ENCODE measurements at places on chromosomes 4 and X.

GRCh38 chr4:94843216-94843615, 85.5 kb downstream of the BMPR1B start:
- DNase-seq, result no peak

- DNase-seq, result no peak
Observed at GRCh38 chrX:12866451-12867377, at the start of gene TLR7. TLR7 (plus strand) TSS chrX:12867072; CDS start chrX:12867579, 507 bp downstream.

DNA sequence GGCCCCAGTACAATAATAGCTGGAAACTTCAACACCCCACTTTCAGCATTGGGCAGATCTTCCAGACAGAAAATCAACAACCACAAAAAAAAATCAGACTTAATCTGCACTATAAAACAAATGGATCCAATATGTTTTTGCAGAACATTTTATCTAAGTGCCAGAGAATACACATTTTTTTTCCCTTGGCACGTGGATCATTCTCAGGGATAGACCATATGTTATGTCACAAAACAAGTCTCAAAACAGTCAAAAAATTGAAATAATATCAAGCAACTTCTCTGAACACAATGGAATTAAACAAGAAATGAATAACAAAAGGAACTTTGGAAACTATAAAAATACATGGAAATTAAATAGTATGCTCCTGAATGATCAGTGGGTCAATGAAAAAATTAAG, 576.3 kb downstream of the PCDH19 start:
- DNase-seq, result no peak

- DNase-seq, result no peak
Observed at GRCh38 chr4:124151031-124151430, 561.5 kb downstream of the ANKRD50 start.

DNA sequence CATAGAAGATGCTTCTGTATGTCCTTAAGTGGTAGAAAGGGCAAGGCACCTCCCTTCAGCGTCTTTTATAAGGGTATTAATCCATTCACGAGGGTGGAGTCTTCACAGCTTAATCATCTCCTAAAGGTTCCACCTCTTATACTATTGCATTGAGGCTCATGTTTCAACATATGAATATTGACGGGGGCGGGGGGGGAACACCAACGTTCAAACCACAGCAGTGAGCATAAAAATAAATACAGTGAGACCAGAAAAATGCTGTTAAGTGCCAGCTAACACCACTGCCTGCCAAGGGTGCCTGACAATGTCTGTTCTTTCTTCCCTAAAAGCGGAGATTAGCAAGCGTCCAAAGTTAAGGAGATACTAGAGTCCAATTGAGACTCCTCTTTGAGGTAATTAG, 323.3 kb downstream of the STK32B start:
- DNase-seq, result no peak
